ENCODE measurements at places on chromosomes 4 and X. TPM values are rescaled to one million over a fixed set of nuclear protein-coding genes. Genes with fewer than 3 reads are reported as not detected.

The PABPC1L2B gene
- polyA plus RNA-seq = not detected

GRCh38 chr4:152356428-152357034 lies 179.4 kb downstream of the FBXW7 start:
- no peak for DNase-seq

DNA sequence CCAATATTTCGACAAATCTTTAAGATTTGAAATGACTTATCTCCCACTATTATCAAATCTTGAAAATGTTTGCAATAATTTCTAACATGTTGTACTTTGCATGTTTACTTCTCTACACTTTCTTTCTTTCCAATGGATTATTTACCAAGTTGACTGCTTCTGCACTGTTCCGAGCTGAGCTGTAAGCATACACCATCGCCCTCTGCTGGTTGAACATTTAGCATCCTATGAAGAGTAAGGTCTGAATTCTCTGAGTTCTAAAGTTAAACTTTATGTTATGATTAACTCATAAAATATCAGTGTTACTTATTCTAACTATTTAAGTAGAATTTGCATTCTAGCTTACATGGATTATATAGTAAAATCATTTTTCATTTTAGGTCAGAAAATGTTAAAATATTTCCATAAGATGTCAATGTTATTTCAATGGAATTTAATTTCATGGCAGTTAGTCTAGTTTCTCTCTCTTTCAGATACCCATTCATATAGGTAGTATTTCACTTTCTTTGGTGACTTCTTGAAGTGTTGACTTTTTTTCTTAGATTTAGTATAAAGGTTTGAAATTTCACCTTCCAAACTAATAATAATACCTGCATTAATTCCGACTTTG lies 137.4 kb downstream of the DKK2 start:
- DNase-seq = peak; percentile 45

GRCh38 chr4:94032754-94033153 lies 174.9 kb upstream of the SMARCAD1 start:
- no peak for DNase-seq

- DNase-seq = no peak
Observed at GRCh38 chrX:100296183-100296753, 113.8 kb downstream of the PCDH19 start.

DNA sequence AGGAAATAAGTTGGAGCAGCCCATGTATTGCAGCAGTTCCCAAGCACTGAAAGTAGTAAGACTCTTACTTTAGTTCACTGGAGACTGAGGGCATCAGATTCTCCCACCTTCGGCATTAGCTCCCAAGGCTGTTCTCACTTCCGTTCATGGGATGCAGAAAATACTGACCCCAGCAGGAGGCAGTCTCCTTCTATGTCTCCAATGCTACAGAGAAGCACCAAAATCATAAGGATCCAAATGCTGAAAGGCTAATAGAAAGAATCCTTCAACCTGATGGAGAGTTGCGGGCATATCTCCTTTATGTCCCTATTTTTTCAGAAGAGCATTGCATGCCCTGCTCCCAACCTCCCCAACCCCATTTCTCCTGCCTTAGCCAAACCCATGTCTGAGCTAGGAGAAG lies 32.4 kb downstream of the ADH7 start:
- no peak for DNase-seq

The MAGEC1 gene
- polyA plus RNA-seq = not detected

The TMPRSS11E gene
- 0.13 TPM for polyA plus RNA-seq

DNA sequence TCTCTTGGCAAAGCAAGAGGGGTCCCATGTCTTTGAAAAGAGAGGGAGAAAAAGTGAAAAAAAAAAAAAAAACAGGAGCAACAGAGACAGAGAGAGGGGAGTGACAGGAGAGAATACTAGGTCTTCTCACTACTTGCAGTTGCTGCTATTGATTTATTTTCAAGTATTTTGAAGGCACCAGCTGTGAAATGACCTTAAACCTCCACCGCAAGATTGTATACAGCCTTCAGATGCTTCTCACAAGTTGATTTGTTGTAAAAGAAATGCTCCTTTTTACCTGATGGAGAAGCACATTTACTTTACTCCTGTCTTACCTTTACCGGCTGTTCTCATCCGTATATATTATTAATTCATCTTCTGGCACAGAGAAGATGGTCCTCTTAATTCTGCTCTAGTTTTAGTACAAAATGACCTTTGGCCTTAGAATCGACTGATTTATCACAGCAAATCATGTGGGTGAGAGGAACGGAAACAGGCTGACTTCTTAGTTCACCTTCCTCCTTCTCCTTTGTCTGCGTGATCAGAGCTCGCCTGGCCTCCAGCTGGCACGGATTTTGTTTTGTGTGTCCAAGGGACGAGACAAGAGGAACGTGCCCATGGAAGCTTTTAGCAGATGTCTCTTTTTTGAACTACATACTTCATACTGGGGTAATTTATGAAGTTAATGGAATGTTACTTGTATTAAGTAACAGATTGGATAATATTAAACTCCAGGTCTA lies 82.4 kb upstream of the PACRGL start:
- no peak for DNase-seq

The RAB39B gene
- polyA plus RNA-seq = 0.04 TPM

The OTC gene
- not detected for polyA plus RNA-seq

The NAA11 gene
- not detected for polyA plus RNA-seq

The FGA gene
- not detected for polyA plus RNA-seq

GRCh38 chr4:60683973-60684372 lies 516.2 kb upstream of the ADGRL3 start:
- DNase-seq = peak; percentile 21

DNA sequence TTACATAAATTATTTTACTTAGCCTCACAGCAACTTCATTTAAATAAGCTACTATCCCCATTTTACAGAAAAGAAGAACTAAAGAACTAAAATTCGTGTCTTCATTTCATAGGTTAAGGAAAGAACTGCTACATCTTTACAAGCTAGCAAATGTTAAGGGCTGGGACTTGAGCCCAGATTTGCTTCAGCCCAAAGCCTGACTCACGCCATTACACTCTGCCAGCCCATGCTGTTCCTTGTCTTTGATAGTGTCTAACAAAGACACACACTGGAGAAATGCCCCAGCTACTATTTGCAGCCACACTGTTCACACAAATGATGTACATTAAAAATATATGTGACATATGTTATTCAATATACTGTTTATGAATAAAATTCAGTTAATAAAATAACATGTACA lies 29.0 kb upstream of the ERVMER34-1 start:
- DNase-seq = no peak

GRCh38 chrX:124127496-124127895 lies 166.0 kb downstream of the STAG2 start:
- DNase-seq = no peak

The F8A3 gene
- polyA plus RNA-seq = 0.02 TPM

The CLDN2 gene
- polyA plus RNA-seq = not detected

GRCh38 chr4:151202851-151203455 lies 74.0 kb upstream of the PRSS48 start:
- no peak for DNase-seq

GRCh38 chrX:19613645-19614323 lies 98.5 kb upstream of the MAP3K15 start:
- no peak for DNase-seq

GRCh38 chrX:56978172-56978571 lies 17.2 kb downstream of the SPIN3 start:
- peak; percentile 38 for DNase-seq

GRCh38 chrX:13014111-13015096 lies 30.0 kb downstream of the FAM9C start:
- DNase-seq = no peak

The CLDN34 gene
- polyA plus RNA-seq = not detected
